AG04449 (cell line): ENCODE measurements at places on chromosomes 12 and 14.

GRCh38 chr12:79959484-79959883 lies 24.6 kb upstream of the PPP1R12A start:
- DNase-seq: no peak

- DNase-seq: no peak
Measured at GRCh38 chr12:55143566-55143870, 17.3 kb downstream of the OR9K2 start.

DNA sequence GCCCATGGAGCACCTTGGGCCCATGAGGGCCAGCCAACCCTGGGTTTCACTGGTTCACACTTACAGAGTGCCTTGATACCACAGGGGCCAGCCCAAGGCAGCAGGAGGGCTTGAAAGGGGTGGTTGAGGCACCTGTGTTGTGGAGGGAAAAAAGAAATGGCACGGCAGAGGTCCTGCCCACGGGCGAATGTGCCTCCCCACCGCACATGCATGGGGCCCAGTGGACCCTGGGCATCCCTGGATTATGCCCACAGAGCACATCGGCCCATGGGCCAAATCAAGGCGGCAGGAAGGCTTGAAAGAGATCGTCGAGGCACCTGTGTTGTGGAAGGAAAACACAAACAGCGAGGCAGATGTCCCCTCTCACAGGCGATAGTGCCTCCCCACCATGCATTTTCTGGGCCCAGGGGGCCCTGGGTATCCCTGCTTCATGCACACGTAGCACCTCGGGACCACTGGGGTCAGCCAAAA lies 378.1 kb downstream of the ALG10 start:
- DNase-seq: no peak

DNA sequence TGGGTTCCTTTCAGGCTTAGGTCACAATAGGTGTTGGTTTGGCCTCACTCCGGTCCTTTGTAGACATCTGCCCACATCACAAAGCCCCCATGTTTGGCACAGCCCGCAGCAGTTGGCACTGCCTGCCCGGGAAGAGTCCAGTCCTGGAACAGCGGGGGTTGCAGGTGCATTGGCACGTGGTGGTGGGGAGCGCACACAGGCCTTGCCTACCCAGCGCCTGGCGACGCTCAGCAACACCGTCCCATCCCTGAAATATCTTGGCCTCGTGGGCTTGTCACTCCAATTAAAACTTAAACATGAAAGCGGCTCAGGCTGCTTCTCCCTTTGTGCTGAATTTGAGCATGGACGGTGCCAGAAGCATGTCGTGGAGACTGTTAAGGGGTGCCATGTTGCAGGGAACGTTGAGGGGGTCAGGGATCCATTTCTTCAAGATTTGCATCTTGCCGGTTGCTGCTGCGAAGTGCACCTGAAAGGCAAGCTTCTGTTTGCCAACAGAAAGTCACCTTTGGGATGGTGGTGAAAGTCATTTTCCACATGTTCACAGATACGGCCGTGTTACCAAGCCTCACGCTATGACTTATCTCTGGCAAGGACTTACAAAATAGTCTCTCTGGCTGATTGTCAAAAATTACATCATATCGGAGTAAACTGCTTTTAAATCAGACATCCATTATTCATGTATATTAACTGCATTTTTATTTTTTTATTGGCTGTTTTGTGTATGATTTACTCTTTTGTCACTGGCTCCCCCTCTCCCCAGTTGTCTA lies 91.5 kb downstream of the FBXW8 start:
- no peak for DNase-seq
